ENCODE measurements at places on chromosomes 1 and 21.

DNA sequence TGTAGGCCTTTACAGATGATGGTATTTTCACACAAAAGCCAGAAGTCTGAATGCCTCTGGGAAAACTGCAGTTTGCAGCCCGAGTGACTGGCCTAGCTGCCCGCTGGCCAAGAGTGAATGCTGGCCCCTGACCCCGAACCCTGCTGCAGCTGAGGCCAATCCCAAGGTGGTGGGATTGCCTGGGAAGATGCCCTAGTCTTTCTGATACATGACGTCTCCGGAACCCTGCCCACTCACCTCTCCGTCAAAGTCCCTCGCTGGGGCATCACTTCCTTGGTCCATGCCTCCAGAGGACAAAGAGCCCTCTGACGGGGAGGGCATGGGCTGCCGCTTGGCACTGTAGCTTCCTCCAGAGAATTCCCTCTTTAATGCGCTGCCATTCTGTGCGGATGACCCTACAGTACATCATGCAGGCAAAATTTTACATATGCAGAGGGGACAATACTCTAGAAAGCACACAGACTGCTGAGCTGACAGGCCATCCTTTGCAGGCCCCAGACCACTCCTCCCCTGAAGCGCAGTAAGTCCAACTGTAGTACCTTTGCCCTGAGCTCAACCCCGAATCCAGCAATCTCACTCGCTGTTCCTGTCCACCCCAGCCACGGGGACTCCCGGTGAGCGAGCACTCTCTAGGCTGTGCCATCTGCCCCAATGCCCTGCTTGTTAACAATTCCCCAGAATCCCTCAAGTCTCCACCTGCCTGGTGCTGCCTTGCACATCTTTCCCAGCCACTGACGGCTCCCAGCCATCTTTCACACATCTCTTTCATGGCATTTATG is 54.7 kb downstream of the COQ8A start:
- DNase-seq: no peak

- DNase-seq: no peak
Observed at GRCh38 chr1:93573940-93574469, 107.6 kb downstream of the BCAR3 start.

GRCh38 chr1:230863449-230863848 is 4.9 kb downstream of the C1orf198 start:
- no peak for DNase-seq

- no peak for DNase-seq
Observed at GRCh38 chr1:207259391-207259790, 62.1 kb upstream of the CD55 start.

DNA sequence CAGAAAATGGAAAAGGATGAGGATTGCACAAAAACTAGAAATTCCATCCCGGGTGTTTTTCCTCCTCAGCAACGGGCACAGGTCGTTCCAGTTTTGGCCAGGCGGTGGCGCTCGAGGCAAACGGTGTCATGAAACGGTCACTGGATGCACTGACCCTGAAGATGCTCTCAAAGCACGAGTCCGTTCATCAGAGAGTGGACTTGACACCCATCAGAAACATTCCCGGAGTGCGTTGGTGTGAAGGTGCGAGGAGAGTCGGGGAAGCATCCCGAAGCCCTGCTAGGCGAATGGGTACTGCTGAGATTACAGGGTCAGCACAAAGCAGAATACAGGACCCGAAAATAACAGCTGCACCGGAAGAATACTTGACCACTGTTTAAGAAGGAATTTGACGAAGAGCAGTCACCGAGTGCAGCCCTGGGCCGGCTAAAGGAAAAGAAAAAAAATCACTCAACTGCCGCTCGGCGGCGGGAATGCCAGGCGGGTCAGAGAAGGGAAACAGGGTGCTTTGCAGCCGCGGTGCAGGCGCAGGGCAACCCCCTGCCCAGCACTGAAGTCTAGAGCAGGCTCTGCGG is 71.7 kb upstream of the ETS2 start:
- peak; percentile 81 for DNase-seq

DNA sequence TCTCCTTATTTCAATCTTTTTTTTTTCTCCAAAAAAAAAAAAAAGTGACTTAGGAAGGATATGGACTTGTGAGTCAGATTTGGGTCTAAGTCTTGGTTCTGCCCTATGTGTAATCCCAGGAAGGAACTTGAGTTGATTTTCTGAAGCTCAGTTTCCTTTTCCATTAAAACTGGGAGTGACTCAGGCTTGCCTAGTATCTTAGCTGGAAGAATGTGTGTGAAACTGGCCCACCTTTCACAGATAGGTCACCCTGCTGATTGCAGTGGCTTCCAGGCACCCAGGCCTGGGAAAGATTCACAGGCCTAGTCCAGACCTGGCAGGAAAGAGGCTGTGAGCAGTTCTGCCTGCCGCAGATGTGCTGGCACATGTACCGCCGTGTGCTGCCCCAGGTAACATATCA is 218.3 kb upstream of the HOOK1 start:
- DNase-seq: peak; percentile 5

GRCh38 chr1:59171788-59172187 is 125.1 kb upstream of the FGGY start:
- DNase-seq: no peak

GRCh38 chr21:31914472-31914871 is 41.7 kb downstream of the HUNK start:
- DNase-seq: no peak

GRCh38 chr1:160410406-160411005 is 10.1 kb downstream of the VANGL2 start:
- no peak for DNase-seq

- no peak for DNase-seq
Observed at GRCh38 chr1:53025769-53026112, 36.3 kb upstream of the PODN start.

- no peak for DNase-seq
Observed at GRCh38 chr1:101165532-101165931, 71.3 kb upstream of the S1PR1 start.

GRCh38 chr1:87905651-87906050 is 577.0 kb downstream of the LMO4 start:
- no peak for DNase-seq

GRCh38 chr1:235661568-235661967 is 12.0 kb upstream of the GNG4 start:
- DNase-seq: no peak

GRCh38 chr1:26318338-26319064 is 743 bp downstream of the CD52 start:
- no peak for DNase-seq

GRCh38 chr1:115266729-115267421 is 71.2 kb downstream of the NGF start:
- no peak for DNase-seq

DNA sequence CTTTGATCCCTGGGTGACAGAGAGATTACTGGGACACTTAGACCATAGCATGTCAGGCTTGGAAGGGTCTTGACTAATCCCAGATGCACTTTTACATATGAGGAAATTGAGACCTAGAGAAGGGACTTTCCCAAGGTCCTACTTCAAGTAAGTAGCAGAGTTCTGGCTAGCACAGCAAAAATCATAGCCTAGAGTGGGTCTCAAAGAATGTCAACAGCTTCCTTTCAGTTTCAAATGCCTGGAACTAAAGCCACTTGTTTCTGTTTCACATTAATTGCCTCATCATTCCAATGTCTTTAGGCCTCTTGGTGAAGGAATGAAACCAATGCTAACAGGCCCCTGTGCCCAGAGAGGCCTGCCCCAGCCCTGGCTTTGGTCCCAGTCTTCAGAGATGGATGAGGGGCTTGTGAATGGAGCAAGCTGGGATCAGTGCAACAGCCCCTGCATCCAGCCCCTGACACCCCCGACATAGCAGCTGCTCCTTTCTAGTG is 26.6 kb downstream of the ATF3 start:
- no peak for DNase-seq

GRCh38 chr1:238710697-238711096 is 675.7 kb upstream of the CHRM3 start:
- DNase-seq: no peak

GRCh38 chr1:158833264-158833663 is 2.1 kb downstream of the MNDA start:
- DNase-seq: no peak

DNA sequence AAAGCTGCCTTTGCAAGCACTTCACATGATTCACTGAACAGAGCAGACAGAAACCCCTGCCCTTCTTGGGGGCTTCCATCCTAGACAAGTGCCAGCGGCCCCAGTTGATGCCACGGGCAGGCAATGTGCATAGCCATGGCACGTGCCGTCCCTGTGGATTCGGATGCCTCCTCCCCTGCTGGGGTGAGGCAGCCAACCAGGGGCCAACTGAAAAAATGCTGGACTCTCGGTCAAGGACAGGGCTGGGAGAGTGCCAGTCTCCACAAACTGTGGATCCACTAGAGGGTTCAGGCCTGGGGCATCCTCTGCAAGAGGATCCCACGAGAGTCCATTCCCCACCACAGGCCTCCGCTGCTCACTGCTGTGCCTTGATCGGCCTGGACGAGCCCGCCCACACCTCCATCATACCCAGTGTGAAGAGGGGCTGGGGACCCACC is 3.8 kb downstream of the JMJD4 start:
- DNase-seq: no peak

- no peak for DNase-seq
Observed at GRCh38 chr1:8330271-8331125, 12.6 kb downstream of the SLC45A1 start.

- no peak for DNase-seq
Observed at GRCh38 chr1:80417671-80418070, 1383.1 kb upstream of the ADGRL2 start.

- no peak for DNase-seq
Observed at GRCh38 chr1:203663821-203664220, 37.2 kb downstream of the ATP2B4 start.

DNA sequence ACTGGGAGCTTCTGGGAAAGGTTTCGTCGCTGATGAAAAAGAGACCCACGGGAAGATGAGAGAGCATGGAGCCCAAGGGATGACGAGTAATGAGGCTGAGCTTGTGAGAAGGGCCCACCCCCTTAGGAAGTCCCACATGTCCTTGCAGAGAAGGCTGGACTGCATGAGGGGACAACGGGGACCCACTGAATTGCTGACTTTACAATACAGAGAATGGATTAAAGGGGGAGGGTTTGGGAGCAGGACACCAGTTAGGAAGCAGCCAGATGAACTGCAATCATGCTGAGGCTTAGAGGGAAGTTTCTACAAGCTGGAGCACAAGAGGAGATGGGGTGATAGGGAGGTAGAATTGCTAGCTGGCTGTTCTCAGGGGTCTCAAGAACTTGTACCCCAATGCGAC is 5.5 kb upstream of the TMEM51 start:
- DNase-seq: no peak

GRCh38 chr1:117060441-117061317 is 553 bp downstream of the TTF2 start:
- DNase-seq: peak; percentile 37

- DNase-seq: peak; percentile 64
Observed at GRCh38 chr1:91804546-91805023, 81.4 kb downstream of the TGFBR3 start.

GRCh38 chr1:1491601-1492000 is 20.0 kb downstream of the ATAD3B start:
- DNase-seq: no peak

GRCh38 chr1:161086457-161086856 is 2.9 kb downstream of the NECTIN4 start:
- DNase-seq: no peak

- DNase-seq: no peak
Observed at GRCh38 chr1:24830680-24831272, 85.5 kb downstream of the CLIC4 start.

GRCh38 chr1:101484689-101485338 is 248.0 kb downstream of the S1PR1 start:
- no peak for DNase-seq

- no peak for DNase-seq
Observed at GRCh38 chr21:24545807-24546361, 1061.4 kb downstream of the MRPL39 start.

DNA sequence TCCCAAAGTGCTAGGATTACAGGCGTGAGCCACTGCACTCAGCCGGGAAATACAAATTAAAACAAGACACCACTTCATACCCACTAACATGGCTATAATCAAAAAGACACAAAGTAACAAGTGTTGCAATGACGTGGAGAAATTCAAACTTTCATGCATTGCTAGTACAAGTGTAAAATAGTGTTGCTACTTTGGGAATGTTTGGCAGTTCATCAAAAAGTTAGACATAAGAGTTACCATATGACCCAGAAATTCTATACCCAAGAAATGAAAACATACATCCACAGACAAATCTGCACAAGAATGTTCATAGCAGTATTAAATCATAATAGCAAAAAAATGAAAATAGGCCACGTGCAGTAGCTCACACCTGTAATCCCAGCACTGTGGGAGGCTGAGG is 16.4 kb downstream of the FOXJ3 start:
- no peak for DNase-seq

GRCh38 chr1:171467626-171468025 is 17.7 kb upstream of the PRRC2C start:
- DNase-seq: no peak

- no peak for DNase-seq
Observed at GRCh38 chr1:33692206-33693188, 171.4 kb upstream of the HMGB4 start.

- DNase-seq: no peak
Observed at GRCh38 chr1:182740120-182740519, 49.5 kb upstream of the NPL start.

DNA sequence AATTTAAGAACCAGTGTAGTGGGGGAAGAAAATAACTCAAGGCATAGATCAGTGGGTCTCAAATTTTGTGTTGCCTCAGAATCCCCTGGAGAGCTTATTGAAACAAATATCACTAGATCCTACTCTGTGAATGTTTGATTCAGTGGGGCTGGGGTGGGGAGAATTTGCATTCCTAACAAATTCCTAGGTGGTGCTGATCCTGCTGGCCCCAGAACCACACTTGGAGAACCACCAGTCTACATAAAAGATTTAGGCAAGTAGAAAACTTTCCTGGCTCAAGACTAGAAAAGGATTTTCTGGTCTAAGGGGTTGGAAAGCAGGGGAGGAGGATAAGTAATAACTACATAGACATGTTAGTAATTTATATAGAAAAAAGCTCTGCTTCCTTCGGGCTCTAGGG is 34.1 kb upstream of the C1orf21 start:
- no peak for DNase-seq

- DNase-seq: peak; percentile 49
Observed at GRCh38 chr1:68111519-68112436, 61.4 kb upstream of the DIRAS3 start.

DNA sequence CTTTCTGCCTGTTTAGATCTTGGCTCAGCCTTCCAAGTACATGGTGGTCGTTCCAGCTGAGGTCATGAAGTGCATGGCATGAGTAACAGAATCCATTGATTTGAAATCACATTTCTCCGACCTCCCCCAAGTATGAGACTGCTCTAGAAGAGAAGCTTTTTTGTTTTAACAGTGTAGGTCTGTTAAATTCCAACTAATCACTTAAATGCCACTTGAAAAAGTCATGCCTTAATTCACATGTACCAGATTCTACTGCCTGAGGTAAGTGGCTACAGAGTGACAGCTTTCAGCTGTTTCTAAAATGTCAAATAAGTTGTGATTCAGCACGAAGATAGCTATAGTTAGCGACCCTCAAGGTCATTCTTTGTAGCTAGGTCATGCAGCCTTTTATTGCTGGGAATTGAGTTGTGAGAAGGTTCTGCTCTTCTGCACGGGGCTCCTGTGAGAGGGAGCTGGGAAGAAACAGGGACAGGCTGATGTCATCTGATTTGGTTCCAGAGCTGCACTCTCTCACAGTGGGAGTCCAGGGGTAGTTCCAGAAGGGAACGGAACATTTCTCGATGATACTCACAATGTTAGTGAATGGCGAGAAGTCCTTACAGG is 112.7 kb downstream of the VPS13D start:
- DNase-seq: no peak
